CD4-positive, alpha-beta T cell (primary cell): ENCODE measurements at places on chromosomes 11 and 22.

DNA sequence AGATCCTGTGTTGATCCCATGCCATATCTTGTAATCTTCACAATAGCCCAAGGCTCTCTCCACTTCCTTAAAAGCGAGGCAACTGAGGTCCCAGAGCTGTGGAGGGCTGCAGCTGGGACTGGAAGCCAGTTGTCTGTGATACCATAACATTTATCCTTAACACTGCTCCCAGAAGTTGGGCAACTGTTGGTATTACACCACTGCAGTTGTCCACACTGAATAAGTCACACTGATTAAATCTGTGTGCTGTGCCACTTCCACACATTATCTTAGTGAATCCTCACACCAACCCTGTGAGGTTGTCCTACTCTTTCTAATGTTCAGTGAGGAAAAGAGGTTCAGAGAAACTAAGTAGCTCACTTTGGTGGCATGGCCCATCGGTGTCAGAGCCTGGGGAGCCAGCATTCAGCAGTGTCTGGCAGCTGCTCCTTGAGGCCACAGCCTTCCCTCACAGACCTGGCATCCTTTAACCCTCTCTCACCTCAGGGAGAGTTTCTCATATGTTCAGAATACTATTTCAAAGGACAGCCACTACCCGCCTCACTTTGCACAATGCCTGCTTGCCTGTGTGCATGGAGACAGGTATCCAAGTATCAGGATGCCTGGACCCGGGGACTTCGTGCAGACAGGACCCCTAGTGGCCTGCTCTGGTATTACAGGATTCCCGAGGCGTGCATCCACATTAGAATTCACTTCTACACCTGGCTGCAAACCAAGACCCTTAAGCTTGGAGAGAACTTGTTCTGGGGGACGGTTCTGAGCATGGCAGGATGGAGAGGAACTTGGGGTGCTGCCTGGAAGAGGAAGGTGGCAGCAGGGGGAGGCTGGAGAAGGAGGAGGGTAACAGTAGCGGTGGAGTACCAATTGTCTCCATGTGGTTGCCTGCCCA lies 221.9 kb upstream of the TBCEL start:
- peak; percentile 30 for DNase-seq

DNA sequence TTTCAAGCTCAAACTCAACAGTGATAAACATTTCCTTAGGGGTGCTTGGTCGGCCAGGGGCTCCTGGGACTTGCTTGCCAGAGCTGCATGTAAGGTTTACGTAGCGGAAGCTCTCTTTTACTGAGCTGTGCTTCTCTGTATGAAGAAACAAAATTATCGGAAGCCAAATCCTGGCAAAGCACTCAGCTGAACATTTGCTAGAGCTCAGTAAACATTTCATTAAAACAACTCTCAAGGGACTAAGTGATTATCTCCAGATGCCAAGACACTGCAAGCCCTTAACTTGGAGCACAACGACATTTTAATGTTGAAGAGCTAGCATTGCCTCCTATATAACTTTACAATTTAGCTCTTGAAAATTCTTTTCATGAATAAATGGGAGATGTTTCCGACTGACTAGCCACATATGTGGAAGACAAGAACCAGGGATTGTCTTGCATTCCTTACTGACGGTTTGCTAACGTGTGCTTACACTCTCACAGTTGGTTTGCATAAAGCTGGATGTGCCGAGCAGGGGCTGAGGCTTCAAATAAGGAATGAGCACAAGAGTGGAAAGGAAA lies 43.4 kb downstream of the SCUBE2 start:
- DNase-seq, result no peak

- no peak for DNase-seq
Measured at GRCh38 chr22:47030143-47030661, 267.8 kb downstream of the TBC1D22A start.

GRCh38 chr11:33735271-33736147 lies 714 bp downstream of the CD59 start:
- DNase-seq, result no peak

DNA sequence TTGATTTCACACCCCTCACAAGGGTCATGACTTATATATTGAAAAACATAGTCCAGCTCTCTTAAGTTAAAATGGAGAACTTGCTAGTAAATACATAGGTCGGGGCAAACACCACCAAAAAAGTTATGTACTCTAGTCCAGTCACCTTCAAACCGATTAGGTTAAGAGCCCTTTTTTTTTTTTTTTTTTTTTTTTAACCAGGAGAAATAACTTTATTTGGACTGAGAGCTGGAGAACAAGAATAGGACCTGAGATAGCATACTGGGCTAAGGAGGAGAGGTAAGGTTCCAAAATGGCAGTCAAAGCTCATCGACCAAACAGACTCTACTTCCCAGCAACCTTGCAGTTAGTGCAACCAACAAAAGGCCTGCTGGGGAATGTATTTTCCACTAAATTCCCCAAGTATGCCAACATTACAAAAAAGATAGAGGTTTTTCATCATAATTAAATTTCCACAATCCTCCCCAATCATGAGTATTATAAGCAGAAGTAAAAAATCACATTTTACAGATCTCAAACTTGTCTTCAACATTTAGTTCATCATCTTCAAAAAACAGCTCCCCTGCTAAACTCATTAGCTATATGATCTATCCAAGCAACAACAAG lies 3.8 kb downstream of the TMEM41B start:
- no peak for DNase-seq

DNA sequence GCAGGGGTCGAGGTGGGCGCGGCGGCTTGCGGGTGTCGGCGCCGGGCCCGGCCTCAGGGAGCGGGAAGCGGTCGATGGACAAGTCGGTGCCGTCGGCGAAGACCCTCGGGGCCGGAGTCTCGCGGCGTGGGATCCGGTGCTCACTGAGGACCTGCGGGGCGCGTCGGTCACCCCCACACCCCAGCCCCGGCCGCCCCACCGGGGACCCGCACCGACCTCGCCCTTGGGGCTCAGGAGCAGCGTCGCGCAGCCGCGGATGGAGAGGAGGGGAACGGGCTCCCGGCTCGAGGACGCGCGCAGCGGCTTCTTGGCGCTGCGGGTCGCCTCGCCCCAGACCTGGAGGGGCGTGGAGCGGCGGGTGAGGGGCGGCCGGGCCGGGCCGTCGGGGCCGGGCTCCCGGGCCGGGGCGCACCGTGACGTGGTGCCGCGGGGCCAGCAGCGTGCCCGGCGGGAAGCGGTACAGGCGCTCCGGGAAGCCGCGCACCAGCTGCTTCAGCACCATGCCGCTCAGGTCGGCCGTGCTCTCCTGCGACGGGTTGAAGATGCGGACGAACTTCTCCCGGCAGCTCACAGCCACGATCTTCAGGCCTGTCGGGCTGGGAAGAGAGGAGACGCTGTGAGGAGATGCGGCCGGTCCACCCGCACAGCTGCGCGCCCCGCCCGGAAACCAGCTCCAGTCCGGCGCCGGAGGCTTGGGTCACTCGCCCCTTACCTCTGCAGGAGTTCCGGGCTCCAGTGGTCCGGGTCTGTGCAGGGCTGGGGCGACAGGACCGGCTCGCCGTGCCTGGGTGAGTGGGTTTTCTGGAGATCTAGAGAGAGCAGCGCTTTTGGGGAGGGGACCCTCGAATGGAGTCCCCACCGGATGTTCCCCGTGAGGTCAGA lies 4.5 kb downstream of the LMNTD2 start:
- no peak for DNase-seq

GRCh38 chr11:66470015-66470414 lies 3.3 kb downstream of the PELI3 start:
- DNase-seq, result no peak

GRCh38 chr11:64052938-64053622 lies 17.3 kb downstream of the FLRT1 start:
- no peak for DNase-seq

GRCh38 chr22:31575190-31575589 lies 78.9 kb downstream of the SFI1 start:
- DNase-seq, result no peak

DNA sequence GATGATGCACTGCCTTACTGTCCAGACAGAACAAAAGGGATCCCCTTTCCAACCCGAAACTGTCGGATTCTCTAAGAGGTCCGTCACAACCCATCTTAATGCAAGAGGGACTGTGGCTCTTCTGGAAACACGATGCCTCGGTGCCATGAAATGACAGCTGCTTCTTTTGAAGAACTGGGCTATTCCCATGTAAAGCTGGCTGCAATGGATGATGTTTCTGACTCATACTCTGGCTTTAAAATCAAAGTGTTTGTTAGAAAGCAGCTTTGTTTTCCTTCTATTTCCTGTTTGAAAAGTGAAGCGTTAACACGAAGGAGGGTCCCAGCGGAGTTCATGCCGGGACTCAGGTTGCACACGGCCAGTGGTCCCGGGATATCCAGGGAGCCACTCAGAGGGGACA lies 3.1 kb downstream of the TP53AIP1 start:
- DNase-seq, result no peak

GRCh38 chr11:124893781-124894401 lies 3.8 kb downstream of the ROBO4 start:
- no peak for DNase-seq

DNA sequence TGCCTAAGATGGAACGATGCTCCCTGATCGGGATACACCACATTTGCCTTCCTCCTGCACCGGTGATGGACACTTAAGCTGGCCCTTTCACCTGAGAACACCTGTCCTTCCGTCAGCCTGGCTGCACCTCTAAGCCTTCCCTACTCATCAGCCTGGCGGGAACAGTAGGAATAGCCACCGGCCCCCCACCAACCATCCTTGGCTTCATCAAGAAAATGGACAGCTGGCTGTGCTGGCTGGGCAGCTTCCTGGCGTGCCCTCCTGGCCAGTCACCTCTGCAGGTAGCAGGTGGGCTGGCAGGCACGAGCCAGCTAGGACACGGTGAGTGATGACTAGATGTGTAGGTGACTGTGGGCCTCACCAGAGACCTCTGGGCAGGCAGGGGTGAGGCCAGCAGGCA lies 142.8 kb downstream of the CTTN start:
- DNase-seq, result no peak

- no peak for DNase-seq
Measured at GRCh38 chr11:87019613-87020271, 18.0 kb upstream of the TMEM135 start.

GRCh38 chr11:87038235-87038977 lies 672 bp downstream of the TMEM135 start:
- no peak for DNase-seq

DNA sequence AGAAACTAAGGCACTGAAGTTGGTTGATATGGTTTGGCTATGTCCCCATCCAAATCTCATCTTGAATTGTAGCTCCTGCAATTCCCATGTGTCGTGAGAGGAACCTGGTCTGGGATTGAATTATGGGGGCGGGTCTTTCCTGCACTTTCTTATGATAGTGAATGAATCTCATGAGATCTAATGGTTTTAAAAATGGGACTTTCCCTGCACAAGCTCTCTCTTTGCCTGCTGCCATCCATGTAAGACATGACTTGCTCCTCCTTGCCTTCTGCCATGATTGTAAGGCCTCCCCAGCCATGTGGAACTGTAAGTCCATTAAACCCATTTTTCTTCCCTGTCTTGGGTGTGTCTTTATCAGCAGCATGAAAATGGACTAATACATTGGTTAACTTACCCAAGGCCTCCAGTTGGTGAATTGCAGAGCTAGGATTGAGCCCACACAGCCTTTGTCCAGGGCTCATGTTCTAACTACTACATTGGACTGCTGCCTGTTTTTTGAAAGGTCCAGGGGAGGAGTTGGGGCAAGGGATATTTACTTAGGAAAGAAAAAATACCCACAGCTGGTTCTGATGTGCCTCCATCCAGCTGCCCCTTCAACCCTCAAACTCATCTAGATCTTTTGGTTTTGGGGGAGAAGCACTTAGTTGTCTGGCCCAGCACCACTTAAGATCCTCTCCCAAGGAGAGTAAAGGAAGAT lies 107.8 kb upstream of the NAV2 start:
- no peak for DNase-seq

DNA sequence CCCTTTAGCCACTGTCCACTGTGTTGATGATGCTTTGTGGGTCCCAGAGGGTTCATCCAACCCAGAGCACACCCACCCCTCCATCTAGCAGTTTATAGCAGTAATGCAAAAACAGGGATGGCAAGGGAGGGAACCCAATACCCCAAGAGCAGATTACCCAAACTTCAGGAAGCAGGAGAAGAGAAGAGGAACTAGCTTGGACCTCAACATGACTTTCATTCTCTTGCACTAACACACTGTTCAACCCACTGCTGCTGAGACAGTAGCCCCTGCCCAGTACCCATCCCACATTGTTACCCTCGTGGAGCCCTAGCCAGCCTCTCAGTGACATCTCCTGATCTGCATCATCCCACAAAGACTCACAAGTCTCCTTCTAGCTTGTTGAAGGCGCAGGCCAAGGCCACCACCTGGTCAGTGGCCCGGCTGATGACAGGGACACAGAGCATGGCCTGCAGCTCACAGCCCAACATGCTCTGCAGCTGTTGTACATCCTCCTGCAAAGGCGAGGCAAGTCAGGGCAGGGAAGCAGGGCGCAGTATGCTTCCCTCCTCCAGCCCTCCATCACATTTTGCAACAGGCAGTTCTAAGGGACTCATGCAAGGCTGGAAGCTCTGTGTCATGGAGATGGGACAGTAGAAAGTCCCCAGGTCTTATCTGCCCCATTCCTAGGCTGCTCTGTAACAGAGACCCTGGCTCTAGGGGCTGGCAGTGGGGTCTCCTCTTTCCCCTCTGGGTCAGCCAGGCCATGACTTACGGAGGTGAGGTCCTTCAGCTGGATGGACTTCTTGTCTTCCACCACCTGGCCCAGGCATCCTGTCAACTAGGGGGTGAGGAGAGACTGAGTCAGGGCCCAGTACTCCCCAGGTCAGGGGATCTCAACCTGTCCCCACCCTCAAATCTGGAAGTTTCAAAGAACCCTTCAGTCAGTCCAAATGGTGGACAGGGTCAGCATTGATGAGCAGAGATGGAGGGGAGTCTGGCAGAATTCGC lies 85.5 kb downstream of the PDE2A start:
- no peak for DNase-seq
